ENCODE measurements at places on chromosomes 1 and 21.
A peak's percentile ranks its signal among the peaks of the same experiment; 100 is the strongest.

- no peak for DNase-seq
Measured at GRCh38 chr1:111737216-111738132, 1.7 kb downstream of the INKA2 start.

- no peak for DNase-seq
Measured at GRCh38 chr1:32746130-32746529, 43.6 kb upstream of the SYNC start.

- DNase-seq, result no peak
Measured at GRCh38 chr21:35268261-35268660, 219.2 kb upstream of the RUNX1 start.

DNA sequence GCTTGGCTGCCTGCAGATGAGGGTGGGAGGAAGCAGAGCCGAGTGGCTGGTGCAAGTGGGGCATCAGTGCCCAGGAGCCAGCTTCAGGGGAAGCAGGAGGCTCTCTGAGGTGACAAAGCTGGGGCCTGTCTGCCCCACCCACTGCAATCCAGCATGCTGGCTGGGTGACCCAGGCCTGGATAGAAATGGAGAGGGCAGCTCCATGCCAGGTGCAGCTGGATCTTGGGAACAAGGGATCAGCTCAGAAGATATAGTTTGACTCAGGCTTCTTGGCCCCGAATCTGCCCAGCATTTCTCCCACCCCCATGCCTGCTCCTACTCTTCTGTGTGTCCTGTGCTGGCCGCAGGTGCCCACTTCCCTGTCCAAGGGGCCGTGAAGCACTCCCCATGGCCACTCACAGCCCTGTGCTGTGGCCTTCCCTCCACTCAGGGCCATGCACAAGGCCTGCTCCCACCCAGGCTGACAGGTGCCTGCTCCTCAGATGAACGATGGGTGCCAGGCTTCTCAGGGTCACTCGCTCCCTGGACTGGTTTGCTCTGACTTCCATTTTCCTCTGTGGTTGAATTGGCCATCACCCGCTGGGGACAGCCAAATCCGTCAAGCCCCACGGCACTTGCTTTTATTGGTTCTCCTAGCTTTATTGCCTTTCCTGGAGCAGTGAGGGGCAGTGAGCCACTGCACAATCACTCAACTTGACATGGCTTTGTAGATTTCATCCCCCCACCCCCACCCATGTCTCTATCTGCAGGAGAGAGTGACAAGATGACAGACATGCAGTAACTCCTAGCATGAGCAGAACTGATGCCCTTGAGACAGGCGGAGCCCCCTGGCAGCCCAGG, 174.8 kb upstream of the VAMP3 start:
- DNase-seq, result no peak

- DNase-seq, result no peak
Measured at GRCh38 chr1:53552981-53553733, 94.0 kb downstream of the DMRTB1 start.

GRCh38 chr1:219687779-219688178, 74.9 kb upstream of the ZC3H11B start:
- DNase-seq, result no peak

GRCh38 chr1:101262060-101262459, 25.2 kb downstream of the S1PR1 start:
- DNase-seq, result no peak

DNA sequence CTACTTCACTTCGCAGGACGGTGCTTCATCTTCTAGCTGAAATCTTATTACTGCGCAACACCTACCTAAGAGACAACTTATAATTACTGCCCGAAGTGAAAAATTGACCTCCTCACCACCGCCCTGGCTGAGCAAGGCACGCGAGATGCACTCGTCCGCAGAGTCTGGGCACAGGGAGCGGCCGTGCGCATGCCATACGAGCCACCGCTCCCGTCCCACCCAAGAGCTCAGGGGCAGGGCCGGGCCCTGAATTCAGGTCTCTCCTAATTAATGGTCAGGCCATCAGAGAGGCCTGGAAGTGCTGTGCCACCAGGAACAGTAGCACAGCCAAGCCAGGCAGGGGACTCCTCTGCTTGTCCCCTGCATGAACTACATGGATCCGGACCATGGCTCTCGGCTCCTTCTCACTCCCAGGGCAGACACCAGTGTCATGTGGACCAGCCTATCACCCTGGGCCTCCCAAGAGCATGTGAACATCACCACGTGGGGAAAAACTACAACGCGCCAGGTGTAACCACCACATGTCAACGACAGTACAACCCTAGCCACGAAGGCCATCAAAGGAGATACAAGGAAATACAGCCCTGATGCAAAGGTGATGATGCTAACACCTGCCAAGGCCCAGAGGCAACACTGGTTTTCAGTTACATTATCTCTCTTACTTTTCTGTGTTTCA, 11.5 kb downstream of the RIPK4 start:
- no peak for DNase-seq

GRCh38 chr1:15107058-15107687, 46.4 kb upstream of the TMEM51 start:
- DNase-seq, result no peak

GRCh38 chr1:162970021-162970420, 99.1 kb upstream of the RGS4 start:
- no peak for DNase-seq

DNA sequence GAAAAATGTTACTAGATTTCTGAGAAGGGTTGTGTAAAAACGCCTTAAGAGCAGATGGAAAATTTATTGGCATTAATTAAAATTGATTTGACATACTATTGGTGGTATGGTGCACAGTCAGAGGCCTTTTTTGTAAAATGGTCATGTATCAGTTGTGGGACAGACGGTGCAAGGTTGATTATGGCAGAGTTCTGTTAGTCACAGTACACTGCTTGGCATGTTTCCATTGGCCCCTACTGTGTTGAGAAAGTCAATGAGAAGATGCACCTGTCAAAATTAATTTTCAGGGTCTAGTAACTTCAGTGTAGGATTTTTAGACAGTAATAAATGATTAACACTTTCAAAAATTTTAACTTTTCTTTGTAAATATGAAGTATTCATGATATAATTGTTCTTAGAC, 4.4 kb downstream of the B3GALT2 start:
- no peak for DNase-seq

- no peak for DNase-seq
Measured at GRCh38 chr1:202691816-202692215, 18.4 kb downstream of the SYT2 start.

DNA sequence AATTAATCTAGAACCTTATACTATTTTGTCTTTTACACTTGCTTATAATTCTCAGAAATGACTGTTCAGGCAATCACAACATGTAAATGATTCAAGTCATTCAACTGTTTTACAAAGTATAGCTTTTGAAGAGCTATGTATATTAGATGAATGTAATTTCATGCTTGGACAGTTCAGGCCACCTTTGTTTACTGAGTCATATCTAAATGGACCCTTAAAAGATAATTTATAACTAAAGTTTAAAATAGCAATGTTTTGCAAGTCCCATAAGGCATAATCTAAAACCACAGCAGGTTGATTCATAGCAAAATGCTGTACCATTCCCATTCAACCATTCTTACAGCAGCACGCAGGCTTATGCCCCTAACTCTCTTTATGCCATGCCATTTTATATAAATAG, 64.8 kb downstream of the PIK3R3 start:
- DNase-seq, result no peak

- DNase-seq, result no peak
Measured at GRCh38 chr21:41302976-41303375, 13.6 kb upstream of the FAM3B start.

DNA sequence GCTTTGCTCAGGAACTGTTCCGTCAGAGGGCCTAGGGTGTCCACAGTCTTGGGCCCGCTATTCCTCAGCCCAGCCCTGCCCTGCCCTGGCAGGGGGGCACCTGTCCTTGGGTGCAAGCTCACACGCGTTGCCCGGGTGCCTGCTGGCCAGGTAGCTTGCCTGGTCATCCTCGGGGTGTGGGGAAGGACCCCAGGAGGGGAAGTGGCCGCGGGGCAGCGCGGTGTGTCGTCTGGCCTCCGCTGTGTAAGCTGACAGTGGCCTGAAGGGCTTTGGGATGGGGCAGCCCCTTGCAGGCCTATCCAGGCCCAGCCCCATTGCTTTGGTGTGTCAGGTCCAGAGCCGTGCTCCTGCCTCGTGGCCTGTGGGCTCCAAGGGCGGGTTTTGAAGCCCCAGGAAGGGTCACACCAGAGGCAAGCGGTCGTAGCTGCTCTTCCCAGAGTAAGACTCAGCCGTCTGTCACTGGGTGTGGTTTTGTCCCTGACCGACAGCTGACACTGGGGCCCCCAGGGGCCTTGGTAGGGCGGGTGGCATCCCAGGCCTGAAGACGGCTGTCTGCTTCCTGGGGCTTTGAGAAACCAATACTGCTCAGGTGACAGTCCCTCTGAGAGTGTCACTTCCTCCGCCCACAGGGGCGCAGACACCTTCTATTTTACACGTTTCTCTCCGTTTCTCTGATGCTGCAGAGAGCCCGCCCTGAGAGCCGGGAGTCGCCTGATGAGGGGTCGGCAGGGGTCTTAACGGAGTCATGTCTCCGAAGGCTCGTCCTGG, 72.1 kb downstream of the SKI start:
- DNase-seq, result peak; percentile 74

DNA sequence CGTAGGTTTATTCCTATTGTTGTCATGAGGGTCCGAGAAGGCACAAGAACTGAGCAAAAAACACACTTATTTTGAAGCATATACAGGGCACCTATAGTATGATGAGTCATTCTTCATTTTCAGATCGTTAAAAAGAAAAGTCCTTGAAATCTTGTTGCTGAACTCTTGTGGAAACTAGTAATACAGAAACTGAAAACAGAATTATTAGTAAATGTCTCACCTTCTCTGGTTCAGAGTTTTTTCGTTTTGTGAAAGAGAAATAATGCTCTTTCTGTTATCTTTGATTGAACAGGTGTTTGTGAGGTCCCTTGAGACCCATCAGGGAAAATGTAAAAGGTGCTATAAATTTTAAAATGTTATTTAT, 102.0 kb upstream of the COA6 start:
- DNase-seq, result no peak

- no peak for DNase-seq
Measured at GRCh38 chr1:224831501-224831900, 98.0 kb upstream of the DNAH14 start.

- no peak for DNase-seq
Measured at GRCh38 chr1:22483121-22483520, 31.5 kb downstream of the ZBTB40 start.

Data from stimulated activated CD8-positive, alpha-beta memory T cell treated with anti-CD3 and anti-CD28 coated beads, Interleukin-2, amount 100 ng/mL, for 48 hours (primary cell).